Nephron progenitor cell (in vitro differentiated cells): ENCODE measurements at places on chromosomes 12 and 14.

- no peak for DNase-seq
Observed at GRCh38 chr14:68502230-68502629, 290.6 kb downstream of the ZFP36L1 start.

DNA sequence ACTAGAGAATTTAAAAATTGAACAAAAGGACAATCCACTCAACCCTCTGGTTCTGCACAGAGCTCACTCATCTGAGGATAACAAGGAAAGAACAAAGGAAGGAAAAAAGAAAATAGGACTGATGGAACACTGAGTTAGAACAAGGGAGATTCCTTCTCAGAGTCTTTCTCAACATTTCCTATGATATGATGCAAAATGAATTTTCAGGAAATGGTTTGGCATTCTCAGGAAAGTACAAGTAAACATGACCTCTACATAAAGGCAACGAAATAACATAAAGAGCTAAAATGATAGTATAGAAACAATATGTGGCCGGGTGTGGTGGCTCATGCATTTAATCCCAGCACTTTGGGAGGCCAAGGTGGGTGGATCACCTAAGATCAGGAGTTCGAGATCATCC is 135.8 kb downstream of the ITPR2 start:
- DNase-seq, result no peak

GRCh38 chr14:33972583-33973081 is 21.8 kb upstream of the EGLN3 start:
- DNase-seq, result no peak

- no peak for DNase-seq
Observed at GRCh38 chr12:14424545-14424944, 59.1 kb downstream of the ATF7IP start.

GRCh38 chr12:31298515-31298910 is 27.4 kb downstream of the SINHCAF start:
- DNase-seq, result no peak

GRCh38 chr12:18749386-18749957 is 11.6 kb downstream of the CAPZA3 start:
- no peak for DNase-seq

- DNase-seq, result no peak
Observed at GRCh38 chr12:60308366-60308991, 712.6 kb downstream of the SLC16A7 start.

DNA sequence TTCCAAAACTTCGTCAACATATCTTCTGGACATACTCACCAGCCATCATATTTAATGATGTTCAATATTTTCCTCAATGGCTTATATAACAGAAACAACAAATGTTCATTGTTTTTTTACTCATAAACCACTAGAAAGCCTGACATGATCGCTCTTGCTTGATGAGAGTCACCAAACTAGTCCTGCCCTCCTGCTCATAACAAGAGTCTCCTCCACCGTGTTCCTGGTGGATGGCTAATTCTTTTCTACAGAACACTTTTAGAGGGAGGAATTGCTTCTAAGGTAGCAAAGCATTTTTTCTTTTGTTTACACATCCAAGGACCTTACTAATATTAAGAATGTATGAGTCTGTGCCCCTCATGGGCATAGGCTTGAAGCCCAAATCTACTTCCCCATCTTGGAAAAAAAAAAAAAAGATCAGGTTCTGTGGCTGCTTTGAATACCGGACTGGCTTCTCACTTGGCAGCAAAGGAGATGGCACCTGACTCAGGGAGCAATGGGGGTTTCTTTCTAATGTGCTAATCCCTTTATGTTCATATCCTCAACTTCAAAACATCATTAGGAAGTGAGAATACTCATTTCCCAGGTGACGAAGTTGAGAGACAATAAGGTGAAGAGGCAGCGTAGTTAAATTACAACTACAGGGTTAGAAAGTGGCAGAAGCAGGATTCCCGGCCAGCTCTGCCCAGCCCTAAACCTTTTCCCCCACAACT is 188.8 kb downstream of the EPS8 start:
- no peak for DNase-seq

- DNase-seq, result no peak
Observed at GRCh38 chr12:93720559-93720958, 43.4 kb downstream of the CRADD start.

DNA sequence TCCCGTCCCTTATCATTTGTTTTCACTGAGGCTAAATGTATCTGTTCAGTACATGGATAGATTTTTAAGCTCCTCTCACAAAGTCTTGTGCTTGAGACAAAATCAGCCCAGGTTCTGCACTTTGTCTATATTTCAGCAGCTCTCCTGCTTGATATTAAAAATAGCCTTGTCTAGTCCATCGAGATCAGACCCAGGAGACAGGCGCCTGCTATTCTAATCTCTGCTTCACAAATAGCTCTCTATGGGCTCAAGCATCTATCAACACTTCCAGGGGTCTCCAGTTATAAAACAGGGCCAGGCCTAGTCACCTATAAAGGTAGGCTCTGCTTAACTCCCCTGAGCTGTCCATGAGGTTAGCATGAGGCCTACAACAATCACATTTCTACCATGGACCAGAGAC is 62.5 kb downstream of the ZFP36L1 start:
- DNase-seq, result no peak

- DNase-seq, result peak; percentile 33
Observed at GRCh38 chr12:120468325-120468820, 1.2 kb downstream of the SRSF9 start.

GRCh38 chr14:58777541-58777979 is 139.8 kb downstream of the DACT1 start:
- DNase-seq, result peak; percentile 84

- no peak for DNase-seq
Observed at GRCh38 chr14:30630248-30630647, 8.1 kb downstream of the SCFD1 start.

DNA sequence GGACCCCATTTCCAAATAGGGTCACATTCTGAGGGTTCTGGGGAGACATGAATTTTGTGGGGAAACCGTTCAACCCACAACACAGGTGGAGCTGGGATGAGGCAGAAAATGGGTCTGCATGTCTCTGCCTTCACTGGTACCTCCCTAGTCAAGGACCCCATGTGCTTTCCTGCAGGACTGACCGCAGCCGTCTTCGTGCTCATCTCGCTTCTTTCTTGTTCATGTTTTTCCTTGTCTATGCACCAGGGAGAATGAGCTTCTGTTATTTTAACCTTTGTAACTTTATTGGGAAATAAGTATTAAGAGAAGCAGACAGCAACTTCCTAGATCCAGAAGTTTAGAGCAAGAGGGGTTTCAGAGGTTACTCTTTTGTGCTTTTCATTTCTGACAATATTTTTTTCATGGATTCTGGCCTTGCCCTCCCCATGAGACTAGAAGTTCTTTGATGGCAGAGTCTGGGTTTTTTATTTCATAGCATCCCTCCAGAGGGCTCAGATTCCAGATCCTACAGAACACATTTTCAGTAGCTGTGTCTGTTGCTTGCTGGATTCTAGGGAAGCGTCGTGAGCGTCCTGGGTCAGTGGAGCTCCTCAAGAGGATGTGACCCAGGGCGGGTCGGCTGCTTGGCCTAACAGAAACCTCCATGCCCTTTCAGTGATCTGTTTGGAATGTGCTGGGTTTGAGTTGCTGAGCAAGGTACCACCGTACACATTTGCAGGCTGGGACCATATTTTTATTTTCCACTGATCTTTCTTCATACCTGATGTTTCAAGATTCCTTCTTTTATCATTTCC is 104.2 kb downstream of the ADGRD1 start:
- no peak for DNase-seq

- no peak for DNase-seq
Observed at GRCh38 chr14:22190411-22191191, 398.4 kb downstream of the DAD1 start.

DNA sequence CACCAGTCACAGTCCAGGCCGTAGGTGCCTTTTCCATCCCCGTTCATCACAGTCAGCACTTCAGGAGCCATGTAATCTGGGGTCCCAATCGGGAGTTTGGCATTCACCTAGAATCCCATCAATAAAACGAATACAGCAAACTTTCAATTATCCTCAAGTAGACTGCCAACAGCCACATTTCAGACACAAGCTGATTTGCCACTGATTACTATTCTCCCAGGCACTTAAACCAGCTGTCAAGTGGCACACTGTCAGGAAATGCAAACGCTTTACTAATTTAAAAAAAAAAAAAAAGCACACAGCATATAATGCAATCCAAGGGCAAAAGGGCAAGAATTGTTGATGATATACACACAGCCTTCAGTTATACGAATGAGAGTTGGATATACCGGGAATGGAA is 51.9 kb downstream of the CIT start:
- DNase-seq, result no peak

- no peak for DNase-seq
Observed at GRCh38 chr14:20734430-20734806, 11.3 kb upstream of the EDDM3A start.

GRCh38 chr12:118102609-118103008 is 1.2 kb downstream of the VSIG10 start:
- no peak for DNase-seq

DNA sequence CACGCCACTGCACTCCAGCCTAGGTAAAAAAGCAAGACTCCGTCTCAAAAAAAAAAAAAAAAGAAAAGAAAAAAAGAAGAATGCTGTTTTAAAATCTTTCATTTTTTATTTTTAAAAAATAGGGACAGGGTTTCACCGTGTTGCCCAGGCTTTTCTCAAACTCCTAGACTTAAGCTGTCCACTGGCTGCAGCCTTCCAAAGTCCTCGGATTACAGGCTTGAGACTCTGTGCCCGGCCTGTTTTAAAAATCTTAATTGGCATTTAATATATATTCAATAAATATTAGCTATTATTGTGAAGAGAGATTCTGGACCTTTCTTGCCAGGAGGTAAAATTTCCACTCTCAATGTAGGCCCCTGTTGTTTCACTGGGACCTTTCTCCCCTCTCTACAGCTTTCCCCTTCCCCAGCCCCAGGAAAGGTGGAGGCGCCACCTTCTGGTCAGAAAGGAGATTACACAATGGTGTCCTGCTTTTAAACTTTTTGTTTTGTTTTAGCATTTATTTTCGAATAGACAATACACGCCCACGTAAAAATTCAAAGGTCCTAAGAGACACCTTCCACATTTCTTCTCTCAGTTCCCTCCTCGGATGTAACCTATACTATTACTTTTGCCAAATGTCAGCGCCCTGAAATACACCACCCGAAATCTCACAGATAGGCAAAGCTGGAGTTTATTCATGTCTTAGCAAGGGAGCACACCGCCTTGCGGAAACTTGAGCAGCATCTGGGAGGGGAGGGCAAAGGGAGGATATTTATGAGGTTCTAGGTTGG is 23.8 kb upstream of the PHC1 start:
- peak; percentile 74 for DNase-seq

- DNase-seq, result peak; percentile 81
Observed at GRCh38 chr14:71855399-71856036, 76.7 kb upstream of the RGS6 start.

GRCh38 chr12:123941624-123942237 is 30.9 kb downstream of the CCDC92 start:
- no peak for DNase-seq

DNA sequence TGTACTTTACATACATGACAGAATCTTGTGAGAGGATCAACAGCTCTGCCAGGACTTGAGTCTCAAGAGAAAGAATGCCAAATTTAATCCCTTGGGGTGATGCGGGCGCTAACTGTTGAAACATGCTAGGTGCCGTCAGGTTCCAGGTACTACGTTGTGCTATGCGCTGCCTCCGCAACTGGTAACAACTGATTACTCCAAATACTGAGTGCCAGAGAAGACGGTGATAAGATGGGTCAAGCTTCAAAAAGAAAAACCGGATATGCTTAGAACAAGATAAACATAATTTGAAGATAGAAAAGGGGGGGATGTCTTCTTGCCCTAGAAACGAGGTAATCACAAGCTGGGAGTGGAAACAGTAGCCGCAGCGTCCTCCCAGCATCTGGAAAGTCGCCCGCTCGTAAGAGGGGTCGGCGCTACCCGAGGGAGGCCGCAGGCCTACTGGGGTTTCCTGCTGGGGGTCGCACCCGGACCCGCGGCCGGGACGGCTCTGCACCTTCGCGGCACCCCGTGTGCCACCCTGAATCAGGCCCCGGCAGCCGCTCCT is 678 bp downstream of the ZBTB25 start:
- no peak for DNase-seq

DNA sequence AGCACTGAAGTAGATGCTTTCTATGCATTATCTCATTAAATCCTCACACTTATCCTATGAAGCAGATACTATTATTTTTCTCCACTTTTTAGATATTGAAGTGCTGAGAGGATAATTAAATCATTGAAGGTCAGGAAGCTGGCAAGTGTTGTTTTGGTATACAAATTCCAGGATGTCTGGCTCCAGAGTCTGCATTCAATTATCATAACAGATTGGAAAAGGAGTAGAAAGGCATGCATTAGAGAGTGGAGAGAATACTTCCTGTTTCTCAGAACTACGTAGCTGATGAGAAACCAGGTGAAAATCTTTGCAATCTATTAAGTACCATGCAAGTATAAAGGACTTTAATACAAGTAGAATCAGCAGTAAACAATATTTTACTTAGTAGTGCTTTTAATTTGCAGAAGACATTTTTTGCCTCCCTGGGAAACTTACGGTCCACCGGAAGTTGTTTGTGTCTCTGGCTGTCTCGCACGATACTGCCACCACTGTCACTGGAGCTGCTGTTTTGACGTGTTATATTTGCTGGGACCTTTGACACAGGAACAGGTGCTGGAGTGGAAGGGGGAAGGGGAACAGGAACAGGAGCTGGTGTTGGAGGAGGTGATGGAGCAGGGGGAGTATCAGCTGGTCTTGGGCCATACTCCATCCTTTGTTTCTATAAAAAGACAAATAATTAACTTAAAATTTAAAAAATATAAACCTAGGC is 158.0 kb downstream of the EPS8 start:
- no peak for DNase-seq
